Activated CD4-positive, alpha-beta memory T cell treated with anti-CD3 and anti-CD28 coated beads for 36 hours (primary cell): ENCODE measurements at places on chromosomes 7 and 10.
A peak's percentile ranks its signal among the peaks of the same experiment; 100 is the strongest.

DNA sequence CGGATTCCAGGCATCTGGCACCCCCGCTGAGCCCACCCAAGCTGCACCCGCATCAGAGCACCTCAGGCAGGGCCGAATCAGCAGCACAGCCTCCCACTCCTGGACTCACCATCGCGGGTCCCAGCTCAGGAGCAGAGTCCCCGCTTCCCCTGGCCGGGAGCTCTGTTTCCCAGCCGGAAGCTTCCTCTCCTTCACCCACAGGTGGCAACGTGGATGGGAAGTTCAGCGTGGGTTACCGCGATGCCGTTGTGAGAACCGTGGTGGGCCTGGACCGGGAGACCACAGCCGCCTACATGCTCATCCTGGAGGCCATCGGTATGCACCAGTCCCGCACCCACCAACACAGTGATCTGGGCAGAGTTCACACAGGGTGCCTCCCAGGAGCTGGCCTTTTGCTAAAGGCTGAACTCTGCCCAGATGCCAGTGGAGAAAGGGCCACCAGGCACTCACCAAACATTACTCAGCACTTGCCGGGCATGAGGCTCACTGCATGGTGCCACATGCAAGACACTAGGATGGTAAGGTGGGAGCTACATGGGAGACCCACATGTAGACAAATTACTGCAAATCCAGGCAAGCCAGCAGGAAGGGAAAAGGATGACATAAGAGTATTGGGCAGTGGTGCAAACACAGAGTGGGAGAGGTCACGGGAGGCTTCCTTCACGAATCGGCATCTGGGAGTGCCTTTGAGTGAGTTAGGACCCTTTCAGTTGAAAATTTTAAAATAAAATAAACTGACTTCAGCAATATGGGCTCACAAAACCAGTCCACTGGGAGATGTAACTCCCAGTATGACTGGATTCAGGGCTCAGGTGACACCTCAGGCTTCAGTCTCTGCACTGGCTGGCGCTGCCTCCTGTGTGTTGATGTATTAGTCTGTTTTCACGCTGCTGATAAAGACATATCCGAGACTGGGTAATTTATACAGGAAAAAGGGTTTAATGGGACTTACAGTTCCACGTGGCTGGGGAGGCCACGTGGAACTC, 10.4 kb downstream of the C10orf105 start:
- peak; percentile 23 for DNase-seq

- DNase-seq, result no peak
These were observed 149.4 kb downstream of the ZNF438 start for GRCh38 chr10:30882281-30882680.

- DNase-seq, result peak; percentile 64
These were observed 49.5 kb downstream of the NEURL1 start for GRCh38 chr10:103542764-103543616.

DNA sequence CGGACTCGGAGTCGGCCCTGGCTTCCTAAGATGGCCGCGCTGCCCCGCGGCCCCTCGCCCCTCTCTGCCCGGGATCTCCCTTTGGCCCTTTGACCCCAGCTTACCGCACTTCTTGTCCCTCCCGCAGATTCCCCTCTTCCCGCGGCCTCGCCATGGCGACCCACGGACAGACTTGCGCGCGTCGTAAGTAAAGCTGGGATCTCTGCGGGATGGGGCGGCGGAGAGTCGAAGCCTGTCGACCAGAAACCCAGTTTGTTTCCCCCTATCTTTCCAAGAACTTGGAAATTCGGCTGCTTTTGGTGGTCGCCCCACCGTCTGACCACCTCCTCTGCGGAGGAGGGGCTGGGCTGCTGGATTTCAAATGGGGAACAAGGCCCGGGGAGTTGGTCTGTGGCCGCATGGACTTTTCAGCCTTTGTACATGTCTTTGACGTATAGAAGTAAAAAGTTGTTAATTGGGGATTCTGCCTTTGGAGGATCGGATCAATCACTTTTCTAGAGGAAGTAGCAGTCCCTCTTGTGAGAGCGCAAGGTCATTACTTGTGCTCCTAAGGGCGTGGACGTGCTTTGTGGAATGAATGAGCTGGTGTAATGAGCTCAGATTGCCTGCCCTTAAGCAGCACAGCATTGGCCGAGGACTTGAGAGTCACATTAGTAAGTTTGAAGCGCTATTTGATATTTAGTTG, 553 bp downstream of the VDAC2 start:
- DNase-seq, result peak; percentile 59

DNA sequence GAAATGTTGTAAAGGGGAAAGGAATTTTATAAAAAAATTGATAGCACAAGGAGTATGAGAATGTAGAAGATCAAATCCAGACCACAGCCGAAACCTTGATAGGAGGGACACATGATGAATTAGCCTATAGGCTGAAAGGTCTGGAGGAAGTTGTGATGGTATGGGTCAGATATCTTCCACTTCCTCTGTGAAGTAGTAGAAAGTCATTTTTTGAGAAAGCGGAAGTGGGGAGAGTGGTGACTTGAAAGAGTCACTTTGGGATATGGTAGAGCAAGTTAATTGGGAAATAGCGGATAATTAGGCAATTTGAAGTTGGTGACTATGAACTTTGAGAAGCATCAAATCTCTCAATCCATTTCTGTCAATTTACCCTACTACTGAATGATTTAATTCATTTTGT, 99.4 kb downstream of the GRM8 start:
- no peak for DNase-seq

DNA sequence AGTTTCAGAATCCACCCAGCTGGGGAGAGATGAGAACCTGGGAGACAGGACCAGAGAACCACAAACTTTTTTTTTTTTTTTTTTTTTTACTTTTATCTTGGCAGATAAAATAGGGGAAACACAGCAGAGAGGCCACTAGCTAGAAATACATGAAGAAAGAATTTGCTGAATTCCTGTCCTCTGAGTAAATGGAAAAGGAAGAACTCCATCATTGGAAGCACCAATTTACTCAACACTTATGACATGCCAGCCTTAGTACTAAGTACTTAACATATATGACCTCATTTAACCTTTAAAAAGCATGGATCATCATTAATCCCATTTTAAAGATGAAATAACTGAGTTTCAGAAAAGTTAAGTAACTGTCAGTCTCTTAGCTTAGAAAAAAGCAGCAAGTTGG, 343.0 kb upstream of the NPSR1 start:
- DNase-seq, result no peak

GRCh38 chr7:111568419-111568818, 6.1 kb upstream of the IMMP2L start:
- no peak for DNase-seq
